ENCODE measurements at places on chromosomes 3 and 15.

GRCh38 chr3:193788189-193788991 is 195.4 kb downstream of the OPA1 start:
- DNase-seq = no peak

- DNase-seq = no peak
These were observed 427.1 kb upstream of the C2CD4B start for GRCh38 chr15:62591842-62592838.

GRCh38 chr3:37346227-37347005 is 172.0 kb upstream of the LRRFIP2 start:
- no peak for DNase-seq

- no peak for DNase-seq
These were observed 7.5 kb downstream of the CMTM7 start for GRCh38 chr3:32399030-32399620.

- DNase-seq = no peak
These were observed 61.0 kb downstream of the SEMA6D start for GRCh38 chr15:47778263-47778770.

DNA sequence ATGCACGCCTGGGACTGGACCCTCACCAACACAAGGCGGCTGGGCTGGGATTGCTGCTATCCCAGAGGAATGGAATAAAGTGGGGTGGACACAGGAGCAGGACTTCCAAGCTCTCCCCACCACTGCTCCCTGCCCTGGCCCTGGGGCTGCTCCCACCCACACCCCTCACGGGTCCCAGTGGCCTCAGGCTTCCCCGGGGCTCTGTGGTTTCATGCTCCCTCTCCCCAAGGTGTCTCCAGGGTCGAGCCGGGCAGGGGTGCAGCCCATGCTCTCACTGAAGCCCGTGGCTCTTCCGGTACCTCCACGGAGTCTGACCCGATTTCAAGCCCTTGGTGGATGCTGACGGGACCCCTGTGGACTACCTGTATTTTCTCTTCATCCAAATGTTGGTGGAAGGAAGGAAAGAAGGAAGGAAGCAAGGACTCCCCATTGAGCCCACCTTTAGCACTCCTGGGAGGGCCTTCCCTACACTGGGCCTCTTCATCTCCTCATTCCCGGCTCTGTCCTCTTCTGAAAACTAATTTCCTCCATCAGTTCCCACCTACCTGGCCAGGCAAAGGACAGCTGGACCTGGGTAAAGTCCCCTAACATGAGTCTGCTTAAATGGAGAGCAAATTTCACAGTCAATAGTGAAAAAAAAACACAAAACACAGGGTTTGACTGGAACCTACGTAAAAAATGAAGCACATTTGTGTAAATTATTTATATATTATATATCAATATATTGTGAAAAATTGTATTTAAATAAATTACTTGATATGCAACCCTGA is 44.0 kb upstream of the PCSK6 start:
- no peak for DNase-seq

- DNase-seq = no peak
These were observed 185.2 kb downstream of the GHSR start for GRCh38 chr3:172262991-172263608.

GRCh38 chr3:61685755-61686154 is 124.4 kb downstream of the PTPRG start:
- DNase-seq = no peak

DNA sequence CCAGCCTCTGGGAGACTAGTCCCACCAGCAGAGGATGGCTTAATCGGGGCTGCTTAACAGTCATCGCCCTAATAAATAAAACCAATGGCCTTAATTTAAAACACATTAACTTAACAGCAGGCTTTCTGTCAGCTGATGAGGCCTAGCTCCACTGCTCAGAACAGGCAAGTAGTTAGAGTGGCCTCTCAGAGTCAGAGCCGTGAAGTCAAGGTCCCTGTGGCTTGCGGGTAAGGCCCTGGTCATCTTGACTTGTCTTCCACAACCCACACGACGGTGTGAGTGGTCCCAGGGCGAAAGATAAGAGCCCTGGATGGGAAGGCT is 11.8 kb downstream of the XXYLT1 start:
- DNase-seq = no peak

- no peak for DNase-seq
These were observed 49.8 kb downstream of the PPCDC start for GRCh38 chr15:75073197-75073596.

GRCh38 chr15:90231028-90232017 is 2.4 kb downstream of the CIB1 start:
- peak; percentile 46 for DNase-seq

DNA sequence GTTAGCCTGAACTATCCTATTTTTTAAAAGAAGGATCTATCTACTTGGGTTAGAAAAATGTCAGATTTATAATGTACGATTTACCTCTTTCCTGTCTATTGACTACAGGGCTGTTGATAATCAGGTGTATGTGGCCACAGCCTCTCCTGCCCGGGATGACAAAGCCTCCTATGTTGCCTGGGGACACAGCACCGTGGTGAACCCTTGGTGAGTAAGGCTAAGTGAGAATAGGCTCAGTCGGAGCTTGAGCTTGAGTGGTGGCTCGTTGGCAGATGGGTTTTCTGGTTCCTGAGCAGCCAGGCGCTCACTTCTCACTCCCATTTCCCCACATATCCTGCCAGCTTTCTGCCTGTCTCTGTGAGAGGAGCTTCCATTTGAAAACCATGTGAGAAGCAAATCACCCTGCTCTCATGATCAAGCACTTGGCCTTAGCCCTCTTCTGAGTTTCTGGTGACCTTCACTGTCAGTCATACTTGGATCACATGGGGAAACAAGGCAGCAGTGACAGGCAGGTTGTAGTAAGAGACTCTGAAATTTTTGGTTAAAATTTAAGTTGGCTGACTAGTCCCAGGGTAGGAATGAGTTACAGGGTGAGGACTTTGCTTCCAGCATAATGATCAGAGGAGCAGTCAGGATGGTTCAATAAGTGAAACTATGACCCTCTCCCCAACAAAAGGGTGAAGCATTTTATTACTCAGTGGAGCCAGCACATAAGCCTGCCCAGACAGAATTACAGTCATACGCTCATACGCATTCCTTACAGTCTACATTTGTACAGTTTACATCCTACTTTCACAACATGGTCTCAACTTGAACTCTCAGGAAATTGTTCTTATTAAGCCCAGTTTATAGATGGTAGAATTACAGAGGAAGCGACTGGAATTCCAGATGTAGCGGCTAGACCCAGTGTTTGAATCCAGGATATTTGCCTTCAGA is 18.0 kb downstream of the NIT2 start:
- no peak for DNase-seq

- DNase-seq = no peak
These were observed 42.9 kb downstream of the CDIN1 start for GRCh38 chr15:36622197-36622795.

DNA sequence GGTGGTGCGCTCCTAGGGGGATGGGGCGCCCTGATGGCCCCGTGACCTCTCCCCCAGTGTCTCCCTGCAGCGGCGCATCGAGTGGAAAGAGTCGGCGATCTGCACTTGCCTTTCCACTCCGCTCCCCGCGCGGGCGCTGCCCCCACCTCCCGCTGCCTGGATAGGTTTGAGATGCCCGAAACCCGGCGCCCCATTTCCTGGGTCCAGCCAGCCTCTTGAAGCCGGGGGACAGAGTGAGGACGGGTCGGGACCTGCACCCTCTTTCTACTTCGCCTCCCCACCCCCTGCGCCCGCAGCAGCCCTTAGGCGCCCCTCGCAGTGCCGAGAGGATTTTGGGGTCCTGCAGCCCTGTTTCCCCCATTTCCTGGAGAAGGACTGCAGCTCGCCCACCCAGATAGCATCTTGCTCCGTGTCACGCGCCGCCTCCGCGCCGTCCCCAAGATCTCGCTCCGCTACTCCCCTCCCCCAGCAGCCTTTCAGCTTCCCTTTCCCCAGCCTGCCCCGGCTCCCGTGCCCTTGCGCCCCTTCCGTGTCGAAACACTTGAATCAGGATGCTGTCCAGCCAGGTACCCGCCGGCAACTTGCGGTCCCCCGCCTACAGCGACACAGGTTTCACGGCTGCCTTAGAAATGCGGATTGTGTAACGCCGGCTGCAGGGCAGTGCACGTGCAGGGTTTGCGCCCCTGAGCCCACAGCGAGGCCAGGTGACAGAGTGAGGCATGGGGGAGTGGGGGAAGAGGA is 519 bp downstream of the ABHD6 start:
- DNase-seq = peak; percentile 39

GRCh38 chr3:112128843-112129727 is 4.0 kb downstream of the GCSAM start:
- DNase-seq = no peak

DNA sequence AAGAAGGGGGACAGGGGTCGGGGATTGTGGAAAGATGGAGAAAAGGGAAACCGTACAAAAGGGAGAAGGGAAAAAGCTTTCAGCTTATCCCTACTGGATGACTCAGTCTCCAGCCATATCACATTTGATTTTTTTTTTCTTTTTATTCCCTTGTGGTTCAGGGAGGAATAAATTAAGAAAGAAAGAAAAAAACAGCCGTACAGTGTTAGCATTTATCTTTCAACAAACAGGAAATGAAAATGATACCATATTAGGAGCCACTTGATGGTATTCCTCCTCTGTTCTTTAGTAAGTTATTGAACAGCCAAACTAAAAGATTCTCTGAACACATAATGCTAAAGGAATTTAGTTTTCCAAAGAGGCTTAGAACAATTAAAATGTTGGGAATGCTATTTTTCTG is 594.4 kb downstream of the FOXP1 start:
- DNase-seq = no peak

DNA sequence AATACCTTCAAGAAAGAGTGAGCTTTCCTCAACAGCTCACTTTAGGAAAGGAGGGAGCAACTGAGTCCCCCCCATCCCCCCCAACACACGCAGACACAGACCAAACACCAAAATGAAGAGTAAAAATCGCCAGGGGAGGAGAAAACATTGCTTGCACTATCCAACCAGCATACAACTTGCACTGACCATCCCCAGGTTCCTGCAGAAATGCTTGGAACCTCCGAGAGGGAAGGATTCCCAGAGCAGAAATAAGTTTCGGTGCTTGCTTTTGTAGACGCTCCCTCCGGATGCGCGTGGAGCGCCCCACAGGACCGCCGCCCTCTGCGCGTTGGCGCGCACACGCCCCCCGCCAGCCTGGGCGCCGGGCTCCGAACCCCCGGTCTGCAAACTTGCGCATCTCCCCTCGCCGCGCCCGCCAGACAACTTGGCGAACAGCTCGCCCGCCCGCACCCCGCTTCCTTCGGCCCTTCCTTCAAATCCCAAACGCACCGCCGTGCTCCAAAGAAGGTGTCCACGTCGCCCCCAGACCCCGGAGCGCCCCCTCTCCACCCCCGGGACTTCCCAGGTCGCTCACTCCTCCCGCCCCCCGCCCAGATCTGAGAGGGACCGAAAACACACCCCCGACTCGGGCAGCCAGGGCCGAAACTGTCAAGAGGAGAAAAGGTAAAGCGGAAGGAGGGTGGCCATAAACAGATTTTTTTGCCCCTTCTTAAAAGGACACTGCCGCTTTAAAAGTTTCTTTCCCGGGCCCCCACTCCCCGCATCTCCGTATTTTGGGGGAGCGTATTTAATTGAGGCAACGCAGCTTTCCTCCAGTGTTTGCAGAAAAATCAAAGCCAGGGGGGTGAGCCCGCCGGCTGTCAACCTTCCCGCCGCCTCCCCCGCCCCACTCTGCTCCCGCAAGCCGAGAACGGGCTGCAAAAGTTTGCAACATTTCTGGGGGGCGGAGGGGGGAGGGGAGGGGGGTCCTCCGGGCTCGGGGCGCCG is 859 bp downstream of the RORA start:
- no peak for DNase-seq

DNA sequence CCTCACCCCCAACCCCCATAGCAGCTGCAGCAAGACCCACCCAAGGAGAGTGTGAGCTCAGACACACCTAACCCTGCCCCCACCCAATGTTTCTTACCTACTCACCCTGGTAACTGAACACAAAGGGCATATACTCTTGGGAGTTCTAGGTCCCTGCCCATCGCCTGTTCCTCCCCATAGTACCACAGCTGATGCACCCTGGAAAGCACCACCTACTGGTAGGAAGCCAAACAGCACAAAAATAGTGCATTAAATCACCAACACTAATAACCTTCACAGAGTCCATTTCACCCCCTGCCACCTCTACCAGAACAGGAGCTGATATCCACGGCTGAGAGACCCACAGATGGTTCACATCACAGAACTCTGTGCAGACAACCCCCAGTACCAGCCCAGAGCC is 245.2 kb downstream of the EFHB start:
- no peak for DNase-seq

- DNase-seq = no peak
These were observed 318.7 kb upstream of the SEMA6D start for GRCh38 chr15:47398594-47398993.

- no peak for DNase-seq
These were observed 13.5 kb downstream of the TARS3 start for GRCh38 chr15:101710806-101711205.

GRCh38 chr3:55013145-55013925 is 85.5 kb upstream of the LRTM1 start:
- DNase-seq = no peak

DNA sequence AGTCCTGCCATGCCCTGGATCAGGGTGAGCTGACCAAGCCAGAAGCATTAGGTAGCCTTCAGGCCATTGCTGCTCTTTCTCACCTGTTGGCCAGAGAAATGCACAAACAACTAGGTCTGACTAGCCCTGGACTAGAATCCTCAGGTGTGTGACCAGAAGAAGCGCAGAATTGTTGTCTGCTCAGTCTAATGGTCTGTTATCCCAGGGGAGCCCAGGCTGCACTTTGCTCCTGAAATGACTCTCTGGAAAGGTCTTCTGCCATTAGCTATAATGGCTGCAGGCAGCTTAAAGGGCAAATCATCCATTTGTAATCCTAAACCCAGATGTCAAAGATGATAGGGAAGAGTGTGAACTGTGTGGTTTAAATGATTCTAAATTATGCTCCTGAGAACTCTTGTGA is 246.1 kb downstream of the NFKBIZ start:
- no peak for DNase-seq

- peak; percentile 65 for DNase-seq
These were observed 2.0 kb downstream of the FAM43A start for GRCh38 chr3:194687638-194688199.

DNA sequence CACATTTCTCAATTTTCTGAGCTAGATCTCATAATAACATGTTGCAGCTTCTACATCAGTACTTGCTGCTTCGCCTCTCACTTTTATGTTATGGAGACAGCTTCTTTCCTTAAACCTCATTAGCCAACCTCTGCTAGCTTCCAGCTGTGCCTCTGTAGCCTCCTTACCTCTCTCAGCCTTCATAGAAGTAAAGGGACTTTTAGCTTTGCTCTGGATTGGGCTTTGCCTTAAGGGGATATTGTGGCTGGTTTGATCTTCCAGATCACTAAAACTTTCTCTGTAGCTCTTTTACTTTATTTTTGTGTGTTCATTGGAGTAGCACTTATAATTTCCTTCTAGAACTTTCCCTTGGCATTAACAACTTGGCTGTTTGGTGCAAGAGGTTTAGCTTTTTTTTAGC is 150.1 kb downstream of the ATG7 start:
- DNase-seq = no peak

DNA sequence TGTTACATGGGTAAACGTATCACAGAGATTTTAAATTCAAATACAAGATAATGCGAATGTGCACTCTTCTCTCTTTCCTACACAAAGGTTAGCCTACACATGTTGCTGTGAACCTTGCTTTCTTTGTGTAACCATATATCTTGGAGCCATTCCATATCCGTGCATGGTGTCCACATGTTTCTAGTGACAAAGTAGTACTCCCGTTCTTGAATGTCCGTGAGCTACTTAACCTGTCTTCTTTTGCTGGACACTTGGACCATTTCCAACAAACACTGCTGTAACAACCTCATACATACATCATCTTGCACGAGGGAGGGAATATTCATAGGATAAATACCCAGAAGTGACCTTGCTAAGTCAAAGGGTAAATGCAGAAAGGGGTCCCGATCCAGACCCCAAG is 75.0 kb downstream of the STRIT1 start:
- DNase-seq = no peak

GRCh38 chr3:11724615-11725339 is 81.1 kb upstream of the VGLL4 start:
- no peak for DNase-seq

All from stimulated activated CD8-positive, alpha-beta memory T cell treated with anti-CD3 and anti-CD28 coated beads, Interleukin-4, amount 100 ng/mL, for 24 hours (primary cell).